ENCODE measurements at places on chromosomes 1 and 21.

GRCh38 chr21:36688324-36688723 is 10.6 kb upstream of the SIM2 start:
- no peak for DNase-seq

DNA sequence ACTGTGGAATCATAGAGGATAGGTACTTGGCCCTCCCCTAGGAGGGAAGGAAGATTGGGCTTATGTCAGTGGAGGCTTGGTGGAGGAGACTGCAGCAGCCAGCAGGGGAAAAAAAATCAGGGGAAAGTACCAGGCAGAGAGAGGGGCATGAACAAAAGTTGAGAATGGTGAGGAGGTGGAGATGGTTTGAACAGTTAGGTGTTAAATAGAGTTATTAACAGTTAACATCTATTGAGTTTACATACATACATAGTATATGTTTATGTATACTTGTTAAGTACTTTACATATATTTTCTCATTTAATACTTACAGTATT is 136.5 kb upstream of the HNRNPU start:
- DNase-seq, result no peak

GRCh38 chr21:44751799-44752636 is 40.6 kb upstream of the TSPEAR start:
- no peak for DNase-seq

DNA sequence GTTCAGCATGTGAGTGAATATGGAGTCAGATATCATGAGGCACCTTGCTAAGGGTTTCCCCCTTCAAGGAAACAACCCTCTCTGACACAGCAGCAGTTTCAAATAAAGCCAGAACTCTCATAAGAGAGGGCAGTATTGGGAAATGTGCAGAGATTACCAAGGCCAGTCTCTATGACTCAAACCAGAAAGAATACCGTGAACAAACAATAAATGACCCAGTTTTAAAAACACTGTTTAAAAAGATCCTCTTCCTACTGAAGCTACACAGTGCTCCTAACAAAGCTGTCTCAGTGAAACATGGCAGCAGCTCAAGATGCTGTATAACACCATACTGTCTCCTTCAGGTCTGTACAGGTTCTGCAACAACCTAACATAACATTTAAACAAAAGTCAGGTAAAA is 102.6 kb downstream of the KIAA0319L start:
- DNase-seq, result peak; percentile 5

DNA sequence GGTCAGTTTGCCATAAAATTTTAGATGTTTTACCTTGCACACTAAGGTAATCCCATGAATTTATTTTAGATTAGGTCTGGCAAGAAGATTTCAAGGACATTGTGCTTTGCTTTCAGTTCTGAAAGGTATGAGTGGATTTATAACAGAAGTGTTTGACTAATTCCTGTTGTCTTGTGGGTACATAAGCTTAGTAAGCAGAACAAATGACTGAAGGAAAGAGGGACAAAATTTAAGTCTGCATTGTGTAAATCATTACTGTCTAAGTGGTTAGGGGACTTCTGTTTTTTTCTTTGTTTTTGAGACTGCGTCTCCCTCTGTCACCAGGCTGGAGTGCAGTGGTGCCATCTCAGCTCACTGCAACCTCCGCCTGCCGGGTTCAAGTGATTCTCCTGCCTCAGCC is 60.1 kb downstream of the PKN2 start:
- no peak for DNase-seq

GRCh38 chr1:24555591-24556413 is at the start of gene NCMAP:
TSS of gene NCMAP (plus strand) at chr1:24556087. CDS start at chr1:24595431, 39,344 bp downstream.
- no peak for DNase-seq

DNA sequence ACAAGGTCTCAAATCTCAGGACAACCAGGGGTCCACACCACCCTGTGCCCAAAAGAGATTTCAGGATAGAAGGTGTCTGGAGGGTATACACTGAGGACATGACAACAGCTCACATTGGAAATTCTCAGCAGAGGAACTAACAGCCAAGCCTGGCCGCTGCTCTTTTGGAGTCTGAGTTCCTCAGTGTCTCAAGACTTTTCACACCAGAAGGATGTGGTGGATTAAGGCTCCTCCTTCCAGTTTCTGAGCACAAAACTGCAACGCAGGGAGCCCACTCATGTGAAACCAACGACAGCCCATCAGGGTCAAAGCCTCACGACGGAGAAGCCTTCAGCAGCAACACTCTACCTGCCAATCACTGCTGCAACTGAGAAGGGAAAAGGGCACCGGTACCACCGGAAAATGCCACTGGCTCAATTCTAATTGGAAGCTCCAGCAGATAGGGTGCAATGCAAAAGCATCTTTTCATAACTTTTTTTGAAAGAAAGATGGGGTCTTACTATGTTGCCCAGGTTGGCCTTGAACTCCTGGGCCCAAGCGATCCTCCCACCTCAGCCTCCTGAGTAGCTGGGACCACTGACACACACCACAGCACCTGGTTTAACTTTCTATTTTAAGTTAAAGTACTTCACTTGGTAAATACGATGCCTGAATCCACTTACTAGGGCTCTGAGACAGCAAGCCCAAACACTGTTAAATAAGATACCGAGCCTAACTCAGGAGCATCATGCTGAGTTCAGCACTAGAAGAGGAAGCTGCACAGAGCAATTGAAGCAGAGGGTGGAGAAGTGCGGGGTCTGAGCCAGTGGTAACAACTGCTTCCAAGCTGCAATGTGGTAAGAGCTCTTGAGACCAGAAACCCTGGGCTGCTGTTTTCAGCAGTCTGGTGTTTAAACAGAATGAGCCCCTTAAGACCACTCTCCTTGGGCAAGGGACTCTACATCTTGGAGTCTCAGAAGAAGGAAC is 7.8 kb downstream of the CAPZB start:
- DNase-seq, result no peak

- no peak for DNase-seq
These were observed 28.8 kb downstream of the OR10J1 start for GRCh38 chr1:159468321-159468720.

DNA sequence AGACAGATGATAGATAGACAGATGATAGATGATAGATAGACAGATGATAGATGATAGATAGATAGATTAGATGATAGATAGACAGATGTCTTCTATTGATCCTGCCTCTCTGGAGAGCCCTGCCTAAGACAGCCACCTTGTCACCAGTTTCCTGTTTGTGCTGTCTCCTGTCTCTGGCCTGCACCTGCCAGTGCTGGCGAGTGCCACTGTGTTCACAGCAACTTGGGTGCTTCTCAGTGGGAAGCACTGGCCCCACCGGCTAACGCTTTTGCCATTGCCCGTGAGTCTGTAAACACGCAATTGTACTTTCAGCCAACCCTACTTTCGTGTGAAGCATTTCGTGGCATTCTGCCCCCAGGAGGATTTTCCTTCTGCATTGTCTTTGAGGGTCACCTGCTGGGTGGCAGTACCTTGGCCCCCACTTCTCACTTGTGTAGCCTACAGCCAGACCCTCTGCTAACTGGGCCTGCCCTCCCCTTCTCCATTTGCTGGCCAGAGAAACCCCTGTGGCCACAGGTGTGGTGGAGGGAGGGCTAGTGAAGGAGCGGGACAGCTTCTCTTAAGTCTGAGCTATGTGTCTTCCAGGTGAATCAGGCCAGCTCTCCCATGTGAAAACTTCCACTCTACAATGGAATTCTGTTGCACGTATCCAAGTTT is 23.4 kb upstream of the PDE9A start:
- DNase-seq, result no peak

- DNase-seq, result no peak
These were observed 45.5 kb upstream of the RASAL2 start for GRCh38 chr1:178048426-178048825.

DNA sequence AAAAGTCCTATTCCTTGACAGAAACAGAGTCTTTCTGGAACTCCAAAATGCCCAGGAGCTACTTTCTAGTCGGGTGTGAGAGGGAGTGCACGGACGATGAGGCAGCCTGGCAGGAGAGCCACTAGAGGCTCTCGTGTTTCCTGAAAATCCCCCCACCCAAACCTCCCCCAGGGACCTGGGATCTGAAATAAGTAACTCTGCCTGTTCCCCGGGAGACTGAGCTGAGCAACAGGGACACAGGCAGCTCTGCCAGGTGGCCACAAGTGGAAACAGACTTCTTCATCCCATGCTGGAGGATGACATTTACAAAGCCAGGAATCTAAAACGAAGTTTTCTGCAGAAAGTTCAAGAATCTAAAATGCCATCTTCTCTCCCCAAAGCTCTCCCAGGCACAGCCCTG is 77.1 kb downstream of the ITPKB start:
- DNase-seq, result no peak

DNA sequence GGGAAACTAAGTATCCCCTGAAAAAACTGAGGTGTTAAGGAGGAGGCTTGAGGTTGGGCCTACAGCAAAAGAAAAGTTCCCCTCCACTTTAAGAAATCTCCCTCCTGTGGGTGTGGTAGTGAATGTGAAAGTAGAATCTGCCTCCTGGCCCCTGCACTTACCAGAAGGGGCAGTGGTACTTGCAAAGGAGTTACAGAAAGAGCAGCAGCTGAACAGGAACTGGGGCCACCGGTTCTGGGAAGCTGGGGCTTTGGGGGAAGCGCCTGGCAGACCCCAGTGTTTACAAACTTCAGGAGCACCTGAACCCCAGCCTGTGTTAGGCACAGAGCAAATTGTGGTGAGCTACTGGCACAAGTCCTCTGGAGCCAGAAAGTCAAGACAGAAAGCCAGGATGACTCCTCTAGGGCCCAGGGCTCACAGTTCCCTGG is 250.2 kb upstream of the FGGY start:
- no peak for DNase-seq

GRCh38 chr1:111193712-111194480 is 6.5 kb downstream of the DENND2D start:
- no peak for DNase-seq

DNA sequence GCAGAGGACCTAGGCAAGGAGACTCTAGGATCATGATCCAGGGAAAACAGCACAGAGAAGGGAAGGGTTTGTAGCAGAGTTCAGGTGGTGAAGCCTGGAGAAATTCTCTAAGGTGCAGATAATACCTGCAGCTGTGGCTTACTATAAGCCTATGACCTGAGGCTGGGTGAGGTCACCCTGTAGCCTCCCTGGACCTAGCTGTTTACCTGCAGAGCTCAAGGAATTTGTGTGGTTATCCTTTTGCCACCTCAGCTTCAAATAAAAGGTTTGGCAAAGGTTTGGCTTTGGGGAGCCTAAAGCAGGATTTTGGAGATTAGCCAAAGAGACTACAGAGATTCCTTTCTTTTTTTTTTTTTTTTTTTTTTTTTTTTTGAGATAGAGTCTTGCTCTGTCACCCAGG is 79.5 kb upstream of the ZNF648 start:
- no peak for DNase-seq

DNA sequence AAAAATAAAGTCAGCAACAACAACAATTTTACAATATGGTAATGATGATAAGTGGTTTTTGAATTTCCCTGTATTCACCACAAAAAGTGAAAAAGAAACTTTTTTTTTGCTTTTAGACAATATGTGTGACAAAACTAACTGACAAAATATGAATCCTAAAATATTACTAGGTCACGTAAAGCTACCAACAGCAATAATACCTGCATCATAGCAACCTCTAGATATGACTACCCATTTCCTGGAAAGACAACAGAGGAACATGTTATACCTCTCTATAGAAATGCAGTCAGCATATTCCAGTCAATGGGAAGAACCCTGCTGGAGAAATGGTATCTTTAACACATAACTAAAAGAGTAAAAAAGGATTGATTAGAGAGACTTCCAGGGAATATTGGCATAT is 73.7 kb downstream of the PDE4B start:
- DNase-seq, result no peak

- no peak for DNase-seq
These were observed 181.9 kb downstream of the CYYR1 start for GRCh38 chr21:26391166-26391565.

DNA sequence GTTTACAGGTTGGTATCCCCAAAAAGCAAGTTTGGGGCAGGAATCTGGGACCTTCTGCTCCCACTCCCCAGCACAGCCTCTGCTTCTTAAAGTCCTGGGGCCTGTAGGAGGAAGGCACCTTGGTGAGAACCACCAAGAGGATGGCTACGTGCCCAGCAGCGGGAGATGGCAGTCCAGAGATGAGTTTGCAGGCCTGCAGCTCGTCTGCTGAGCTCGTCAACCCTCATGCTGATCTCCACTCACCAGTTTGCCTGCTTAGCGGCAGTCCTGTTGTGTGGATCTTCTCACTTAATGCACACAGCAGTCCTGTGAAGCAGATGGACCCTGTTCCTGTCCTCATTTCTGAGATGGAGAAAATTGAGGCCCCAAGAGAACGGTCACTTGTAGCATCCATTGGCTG is 160.5 kb downstream of the DYRK1A start:
- DNase-seq, result no peak

DNA sequence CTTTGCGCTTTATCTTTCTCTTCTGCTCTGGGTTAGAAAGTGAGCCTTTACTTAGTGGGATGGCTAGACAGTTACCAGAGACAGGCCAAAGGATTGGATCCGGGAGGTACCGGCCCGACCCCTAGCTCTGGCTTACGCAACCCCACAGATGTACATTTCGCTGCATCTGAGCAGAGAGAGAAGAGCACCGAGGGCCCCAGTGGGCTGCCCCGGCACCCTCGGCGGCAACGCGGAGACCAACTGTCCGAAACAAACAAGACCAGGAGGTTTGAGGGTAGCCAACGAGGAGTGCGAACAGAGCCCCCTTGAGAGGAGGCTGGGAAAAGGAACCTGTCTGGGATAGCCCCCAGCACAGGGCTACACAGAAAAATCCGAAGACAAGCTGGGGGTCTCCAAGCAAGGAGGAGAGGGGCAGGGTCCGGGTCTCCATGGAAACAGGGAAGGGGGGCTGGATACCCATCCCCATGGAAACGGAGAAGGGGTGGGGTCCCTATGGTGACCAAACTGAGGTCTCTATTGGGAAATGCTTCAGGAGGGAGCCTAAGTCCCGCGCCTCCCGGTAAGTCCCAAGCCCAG is 373 bp downstream of the MTF1 start:
- peak; percentile 32 for DNase-seq

- DNase-seq, result no peak
These were observed 230.6 kb downstream of the DSCAM start for GRCh38 chr21:40616377-40616704.

GRCh38 chr21:31558189-31558961 is 101.1 kb upstream of the SOD1 start:
- DNase-seq, result no peak

Data from RKO (cell line).